NCI-H748 treated with DMSO at 0.1 percent for 48 hours (cell line): ENCODE measurements at places on chromosomes 7 and 10.

DNA sequence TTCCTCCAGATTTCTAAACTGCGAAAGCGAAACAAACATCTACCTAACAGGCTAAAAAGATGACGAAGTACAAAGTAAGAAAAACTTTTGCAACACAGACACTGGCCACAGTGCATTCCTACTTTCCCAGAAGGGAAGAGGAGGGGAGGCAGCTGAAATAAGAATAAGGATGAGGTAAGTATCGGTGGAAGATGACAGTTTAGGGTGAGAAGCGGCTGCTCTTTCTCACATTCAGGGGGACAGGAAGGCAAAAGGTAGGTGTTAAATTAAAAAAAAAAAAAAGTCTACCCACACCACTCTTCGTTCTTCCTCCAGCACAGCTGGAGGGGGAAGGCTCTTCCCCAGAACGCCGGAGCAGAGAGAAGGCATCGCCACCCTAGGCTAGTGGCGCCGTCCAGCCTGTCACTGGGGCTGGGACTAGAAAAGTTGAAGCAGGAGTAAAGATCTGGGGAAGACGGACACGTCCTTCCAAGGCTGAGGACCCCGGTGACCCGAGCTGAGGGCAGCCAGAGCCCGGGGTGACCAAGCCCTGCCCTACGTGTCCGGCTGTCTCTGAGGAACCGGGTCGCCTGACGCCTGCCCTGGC is 846 bp downstream of the DNAJC1 start:
- DNase-seq = no peak

GRCh38 chr10:6086375-6087233 is 2.2 kb upstream of the RBM17 start:
- peak; percentile 75 for DNase-seq

- DNase-seq = no peak
Observed at GRCh38 chr10:7121154-7121797, 289.6 kb downstream of the SFMBT2 start.

- DNase-seq = no peak
Observed at GRCh38 chr10:51846856-51847506, 147.6 kb upstream of the CSTF2T start.

- no peak for DNase-seq
Observed at GRCh38 chr7:98341106-98341505, 59.6 kb downstream of the BRI3 start.

DNA sequence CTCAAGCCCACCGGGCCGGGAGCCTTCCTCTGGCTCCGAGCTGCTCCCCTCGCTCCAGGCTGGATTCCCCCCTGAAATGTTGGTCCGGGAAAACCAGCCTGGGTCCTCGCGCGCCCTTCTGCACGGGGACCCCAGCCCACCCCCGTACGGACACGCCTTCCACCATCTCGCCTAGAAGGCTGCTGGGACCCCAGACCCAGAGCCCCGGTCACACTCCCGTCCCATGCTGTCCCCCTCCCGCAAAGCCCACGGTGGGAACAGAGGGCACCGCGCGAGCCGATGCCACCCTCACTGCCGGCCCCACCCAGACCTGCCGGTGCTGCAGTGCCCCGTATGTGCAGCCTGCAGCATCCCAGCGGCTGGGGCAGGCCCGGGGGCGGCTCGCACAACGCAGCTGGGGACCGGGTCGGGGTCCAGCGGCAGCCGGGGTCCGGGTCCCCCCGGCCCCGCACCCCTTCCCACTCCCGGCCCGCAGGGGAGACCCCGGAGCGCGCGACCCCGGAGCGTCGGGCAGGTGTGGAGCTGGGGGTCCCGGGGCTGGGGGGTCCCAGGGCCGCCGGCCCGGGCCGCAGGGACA is 871 bp downstream of the SPOCK2 start:
- DNase-seq = no peak

GRCh38 chr10:117166418-117167345 is 28.6 kb upstream of the VAX1 start:
- DNase-seq = no peak

- peak; percentile 66 for DNase-seq
Observed at GRCh38 chr7:131747658-131748232, 191.3 kb upstream of the PODXL start.

GRCh38 chr7:28433699-28434219 is 21.4 kb downstream of the CREB5 start:
- no peak for DNase-seq

DNA sequence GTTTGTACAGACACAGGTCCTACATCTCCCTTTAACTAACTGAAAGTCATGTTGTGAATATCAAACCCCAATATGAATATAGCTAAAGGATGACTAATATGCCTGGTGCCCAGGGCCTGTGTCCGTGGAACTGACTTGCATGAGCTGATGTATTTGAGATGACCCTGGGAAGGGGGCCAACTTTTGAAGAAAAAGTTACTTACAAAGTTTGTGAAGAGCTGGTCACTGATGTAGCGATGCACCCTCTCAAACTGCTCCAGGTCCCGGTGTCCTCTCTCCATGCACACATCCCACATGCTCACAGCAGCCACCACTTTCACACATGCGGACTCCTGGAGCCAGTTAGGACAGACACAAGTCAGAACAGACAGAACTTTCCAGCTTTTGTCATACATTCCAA is 106.2 kb downstream of the ABCC2 start:
- no peak for DNase-seq

- DNase-seq = no peak
Observed at GRCh38 chr7:149125189-149125862, 798 bp downstream of the ZNF425 start.

DNA sequence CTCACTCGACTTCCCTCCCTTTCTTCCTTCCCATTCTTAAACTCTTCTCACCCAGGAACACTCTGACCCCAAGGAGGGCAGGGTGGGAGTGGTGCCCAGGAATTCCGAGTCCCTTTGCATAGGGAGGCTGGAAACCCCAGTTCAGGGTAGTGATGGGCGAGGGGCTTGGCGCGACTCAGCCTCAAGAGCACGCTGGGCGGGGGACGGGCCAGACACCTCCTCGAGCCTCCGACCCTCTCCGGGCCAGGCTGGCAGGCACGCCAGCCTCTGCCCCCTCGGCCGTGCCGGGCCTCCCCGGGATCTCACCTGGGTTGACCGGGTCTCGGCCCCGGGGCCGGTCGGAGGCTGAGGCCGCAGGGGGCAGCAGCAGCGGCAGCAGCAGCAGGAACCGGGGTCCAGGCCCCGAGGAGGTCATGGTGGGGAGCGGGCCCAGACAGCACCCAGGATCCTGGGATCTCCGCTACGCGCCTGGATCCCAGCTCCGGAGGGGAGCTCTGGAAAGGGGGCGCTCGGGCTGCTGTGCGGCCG is 457 bp downstream of the PLOD3 start:
- DNase-seq = no peak

DNA sequence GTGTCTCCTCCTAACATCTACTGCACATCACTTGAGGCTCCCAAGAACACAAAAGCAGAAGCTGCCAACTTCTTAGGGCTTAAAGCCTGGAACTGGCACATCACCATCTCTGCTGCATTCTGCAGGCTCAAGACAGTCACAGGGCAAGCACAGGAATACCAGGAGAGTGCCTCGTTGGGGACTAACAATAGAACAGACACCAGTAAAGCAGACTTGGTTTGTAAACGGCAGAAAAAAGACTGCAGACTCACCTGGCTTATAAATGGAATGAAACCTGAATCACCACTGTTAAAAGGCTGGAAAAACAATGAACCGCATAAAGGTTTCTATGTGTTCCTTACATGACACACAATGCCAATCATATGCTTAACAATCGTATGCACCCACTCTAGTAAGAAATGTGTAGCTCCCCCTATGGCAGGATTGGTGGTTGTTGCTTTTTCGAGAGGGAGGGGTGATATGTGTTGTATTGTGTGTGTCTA is 12.8 kb downstream of the RHEB start:
- DNase-seq = no peak

- DNase-seq = no peak
Observed at GRCh38 chr7:33458581-33458980, 329.2 kb downstream of the BBS9 start.

DNA sequence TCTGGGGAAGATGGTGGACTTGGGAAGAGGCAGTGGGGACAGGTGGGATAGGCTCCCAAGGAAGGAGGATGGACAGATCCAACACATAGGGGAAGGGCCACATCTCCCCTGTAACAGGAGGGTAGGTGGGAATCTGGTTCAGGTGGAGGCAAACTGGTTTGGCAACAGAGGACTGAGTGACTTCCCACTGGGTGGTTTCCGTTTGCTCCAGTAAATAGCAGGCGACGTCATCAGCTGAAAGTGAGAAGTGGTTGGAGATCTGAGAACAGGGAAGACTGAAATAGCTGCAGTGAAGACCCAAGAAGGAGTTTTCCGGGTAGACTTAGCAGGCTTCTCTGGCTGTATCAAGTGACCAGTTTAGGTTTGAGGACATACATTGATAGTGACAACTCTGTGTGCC is 504.4 kb downstream of the GALNT17 start:
- no peak for DNase-seq

DNA sequence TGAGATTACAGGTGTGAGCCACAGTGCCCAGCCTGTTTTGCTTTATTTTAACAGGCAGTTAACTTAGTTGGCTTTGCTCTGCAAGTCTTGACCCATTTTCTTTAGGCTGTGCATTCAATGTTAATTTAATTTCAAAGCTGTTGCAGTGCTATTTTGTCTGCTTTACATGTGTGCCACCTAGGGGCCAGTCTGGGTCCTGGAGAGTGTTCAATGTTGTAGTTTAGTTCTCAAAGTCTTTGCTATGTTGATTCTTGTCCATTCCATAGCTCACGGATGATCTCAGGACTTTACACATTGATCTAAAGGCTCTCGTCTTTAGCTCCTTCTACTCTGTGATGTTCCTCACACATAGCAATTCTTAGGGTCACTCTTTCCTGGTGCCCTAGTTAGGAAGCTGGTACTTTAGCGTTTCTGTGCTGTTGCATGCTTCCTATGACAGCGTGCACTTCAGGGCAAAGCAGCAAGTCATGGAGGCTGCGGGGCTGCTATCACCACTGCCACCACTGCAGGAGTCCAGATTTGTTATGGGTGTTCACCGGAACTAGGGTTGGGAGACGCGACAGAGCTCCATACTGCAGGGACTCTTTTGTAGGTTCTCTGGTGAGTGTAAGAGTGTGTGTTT is 16.4 kb upstream of the ABCA13 start:
- no peak for DNase-seq

DNA sequence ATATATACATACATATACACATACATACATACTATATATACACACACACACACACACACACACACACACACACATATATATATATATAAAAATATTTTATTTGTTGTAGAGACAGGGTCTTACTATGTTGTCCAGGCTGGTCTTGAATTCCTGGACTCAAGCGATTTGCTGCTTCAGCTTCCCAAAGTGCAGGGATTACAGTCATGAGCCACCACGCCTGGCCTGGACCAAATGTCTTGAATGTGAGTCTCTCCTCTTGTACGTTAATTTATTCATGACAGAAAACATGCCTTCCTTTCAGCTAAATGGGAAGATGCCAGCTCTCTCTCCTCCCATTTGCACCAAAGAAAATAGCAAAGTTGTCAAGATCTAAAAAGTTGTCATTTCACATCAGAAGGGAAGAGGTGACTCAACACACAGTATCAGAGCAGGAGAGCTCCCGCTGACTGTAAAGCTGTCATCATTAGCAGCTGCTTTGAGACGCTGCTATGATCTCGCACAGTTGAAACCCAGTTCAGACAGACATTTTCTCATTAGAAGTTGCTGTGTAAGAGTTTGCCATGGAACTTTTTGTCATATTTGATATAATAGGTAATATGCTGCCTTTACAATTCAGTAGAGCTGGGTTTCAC is 224.3 kb downstream of the SFMBT2 start:
- no peak for DNase-seq

- no peak for DNase-seq
Observed at GRCh38 chr7:117269886-117270285, 53.0 kb downstream of the WNT2 start.

DNA sequence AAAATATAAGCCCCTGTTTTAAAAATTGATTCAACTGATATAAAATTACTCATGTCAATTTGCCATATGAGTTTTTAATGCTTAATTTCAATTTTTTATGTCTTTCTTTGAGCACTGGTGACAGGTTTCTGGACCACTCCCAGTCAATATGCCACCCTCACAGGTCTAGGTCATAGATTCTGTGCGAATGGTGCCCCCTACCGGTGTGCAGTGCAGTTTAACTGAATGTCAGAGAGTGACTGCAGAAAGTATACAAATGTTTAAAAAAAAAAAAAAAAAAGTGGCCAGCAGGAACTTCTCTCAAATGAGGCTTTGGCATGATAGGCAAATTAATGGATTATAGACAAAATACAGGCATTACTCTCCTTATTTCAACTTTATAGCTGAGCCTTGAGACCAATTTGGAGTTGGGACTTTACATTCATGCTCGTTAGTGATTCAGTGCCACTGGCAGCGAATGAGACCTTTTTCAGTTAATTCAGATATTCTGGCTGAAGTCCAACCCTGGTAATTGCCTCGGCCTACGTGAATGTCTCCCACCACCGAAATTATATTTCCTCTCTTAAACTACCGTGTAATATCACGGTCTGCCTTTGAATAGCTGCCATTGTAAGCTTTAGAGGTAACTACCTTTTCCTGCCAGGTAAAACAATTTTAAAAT is 427.6 kb downstream of the PHTF2 start:
- DNase-seq = peak; percentile 94

GRCh38 chr10:91389636-91390512 is 20.3 kb upstream of the HECTD2 start:
- peak; percentile 58 for DNase-seq

DNA sequence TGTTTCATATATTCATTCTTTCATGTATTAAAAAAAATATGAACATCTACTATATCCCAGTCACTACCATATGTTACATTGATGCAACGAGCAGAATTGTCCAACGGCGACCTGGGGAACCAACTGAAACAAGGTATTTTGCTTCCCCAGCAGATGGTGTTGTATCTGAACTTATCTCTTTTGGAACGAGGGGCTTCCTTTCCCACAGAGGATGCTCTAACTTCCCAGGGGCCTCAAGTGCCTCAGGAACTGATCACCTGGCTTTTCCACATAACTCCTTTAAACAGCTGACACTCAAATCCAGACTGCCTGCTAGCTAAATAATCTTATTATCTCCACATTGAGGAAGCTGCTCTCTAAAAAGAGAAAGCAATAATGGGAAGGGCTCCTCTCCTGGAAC is 259.3 kb downstream of the HTR7 start:
- DNase-seq = no peak

- no peak for DNase-seq
Observed at GRCh38 chr7:2043316-2044039, 189.3 kb downstream of the MAD1L1 start.

DNA sequence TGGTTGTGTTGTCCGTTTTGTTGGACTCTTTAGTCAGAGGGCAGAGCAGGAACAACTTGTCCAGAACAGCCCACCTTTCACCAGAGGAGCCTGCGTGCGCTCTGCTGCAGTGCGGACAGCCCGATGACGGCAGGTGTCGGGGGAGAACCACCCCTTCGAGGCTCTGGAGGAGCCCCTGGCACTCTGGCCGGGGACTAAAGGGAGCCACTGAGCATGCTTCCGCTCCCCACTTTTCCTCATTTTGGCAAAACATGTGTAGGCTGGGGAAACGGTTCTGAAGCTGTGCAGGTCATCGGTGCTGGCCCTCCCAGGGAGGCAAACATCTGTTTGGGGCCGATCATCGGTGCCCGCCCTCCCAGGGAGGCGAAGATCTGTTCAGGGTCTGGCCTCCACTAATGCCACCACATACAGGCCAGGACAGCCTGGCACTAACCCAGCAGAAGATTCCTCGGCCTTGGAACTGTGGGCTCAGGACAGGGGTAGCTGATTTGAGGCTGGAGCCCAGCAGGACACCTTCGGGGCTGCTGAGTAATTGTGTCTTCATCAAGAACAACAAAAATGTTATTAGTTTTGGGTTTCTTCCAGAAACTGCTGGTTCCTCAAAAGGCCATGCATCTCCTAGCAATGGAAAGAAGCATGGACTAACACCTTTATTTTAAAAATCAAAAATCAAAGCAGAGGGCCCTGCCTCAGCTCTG is 124.4 kb upstream of the TCERG1L start:
- DNase-seq = no peak

- DNase-seq = no peak
Observed at GRCh38 chr10:120969219-120969645, 118.1 kb downstream of the WDR11 start.
